ENCODE measurements at places on chromosomes 12 and 14.

DNA sequence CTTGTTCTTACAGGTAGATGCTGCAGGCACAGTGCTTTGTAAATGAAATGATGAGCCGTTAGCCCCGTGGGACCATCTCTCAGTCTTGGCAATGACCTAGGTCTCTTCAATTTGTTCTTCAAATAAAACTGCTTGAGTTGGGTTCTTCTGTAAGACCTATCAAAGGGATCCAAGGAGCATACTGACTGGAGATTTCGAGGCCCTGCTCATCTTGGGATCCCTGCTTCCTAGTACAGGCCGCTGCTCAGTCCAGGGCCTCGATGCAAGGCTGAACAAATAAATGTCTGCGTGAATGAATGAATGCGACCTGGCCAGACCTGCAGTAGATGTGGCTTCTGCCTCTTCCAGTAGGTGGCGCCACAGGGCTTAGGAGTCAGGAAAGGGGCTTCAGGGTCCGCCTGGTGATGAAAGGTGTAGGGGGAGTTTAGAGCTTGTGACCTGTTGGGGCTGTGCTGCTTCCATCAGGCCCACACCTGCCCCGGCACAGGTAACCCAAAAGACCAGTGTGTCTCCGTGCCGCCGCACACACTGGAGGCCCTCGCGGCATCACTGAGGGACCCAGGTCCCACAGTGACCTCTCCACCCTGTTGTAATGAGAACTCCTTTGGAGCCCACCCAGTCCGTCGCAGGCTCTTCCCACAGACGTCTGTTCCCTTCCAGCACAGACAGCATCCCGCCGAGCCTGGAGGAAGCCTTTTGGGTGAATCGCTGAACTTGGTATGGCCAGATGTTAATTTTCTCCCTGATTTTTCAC lies 4.4 kb downstream of the CACNA1C start:
- DNase-seq: no peak

DNA sequence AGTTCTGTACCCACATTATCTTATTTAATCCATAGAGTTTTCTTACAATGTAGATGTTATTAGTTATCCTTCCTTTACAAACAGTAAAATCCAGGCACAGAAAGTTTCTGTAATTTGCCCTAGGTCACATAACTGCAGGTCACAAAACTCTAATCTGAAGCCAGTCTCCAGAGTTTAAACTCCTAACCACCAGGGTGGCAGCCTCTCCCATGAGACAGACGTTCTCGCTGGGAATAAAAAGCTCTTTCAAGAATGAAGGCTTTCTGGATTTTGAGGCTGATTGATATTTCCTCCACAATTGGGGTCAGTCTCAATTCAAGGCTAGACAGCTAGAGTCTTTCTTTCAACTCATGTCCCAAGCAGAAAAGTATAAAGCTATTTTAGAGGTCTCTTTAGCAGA lies 95.8 kb upstream of the PLEKHG7 start:
- no peak for DNase-seq

DNA sequence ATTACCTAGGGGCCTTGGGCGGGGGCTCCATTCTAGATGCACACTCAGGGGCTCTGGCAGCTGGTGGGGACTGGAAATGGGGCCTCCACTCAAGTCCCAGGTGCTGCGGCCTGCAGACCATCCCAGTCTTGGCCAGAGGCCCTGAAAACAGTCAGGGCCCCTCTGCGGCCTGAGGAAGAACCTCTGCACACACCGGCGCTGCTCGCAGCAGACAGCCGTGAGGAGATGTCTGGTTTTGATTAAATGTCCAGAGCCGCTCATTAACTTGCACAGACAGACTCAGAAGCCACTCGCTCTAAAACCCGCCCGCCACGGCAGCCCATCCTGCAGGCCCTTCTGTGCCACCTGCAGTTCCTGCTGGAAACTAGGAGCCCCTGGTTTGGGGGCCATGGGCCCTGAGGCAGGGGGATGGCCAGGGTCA lies 36.4 kb upstream of the NCOR2 start:
- DNase-seq: no peak

GRCh38 chr14:86912709-86913108 lies 1080.3 kb downstream of the GALC start:
- peak; percentile 29 for DNase-seq

- DNase-seq: no peak
Observed at GRCh38 chr14:41606282-41606531, 469 bp upstream of the LRFN5 start.

GRCh38 chr14:72523424-72524294 lies 370.2 kb downstream of the DPF3 start:
- no peak for DNase-seq

GRCh38 chr14:78614593-78614992 lies 444.4 kb downstream of the NRXN3 start:
- no peak for DNase-seq

DNA sequence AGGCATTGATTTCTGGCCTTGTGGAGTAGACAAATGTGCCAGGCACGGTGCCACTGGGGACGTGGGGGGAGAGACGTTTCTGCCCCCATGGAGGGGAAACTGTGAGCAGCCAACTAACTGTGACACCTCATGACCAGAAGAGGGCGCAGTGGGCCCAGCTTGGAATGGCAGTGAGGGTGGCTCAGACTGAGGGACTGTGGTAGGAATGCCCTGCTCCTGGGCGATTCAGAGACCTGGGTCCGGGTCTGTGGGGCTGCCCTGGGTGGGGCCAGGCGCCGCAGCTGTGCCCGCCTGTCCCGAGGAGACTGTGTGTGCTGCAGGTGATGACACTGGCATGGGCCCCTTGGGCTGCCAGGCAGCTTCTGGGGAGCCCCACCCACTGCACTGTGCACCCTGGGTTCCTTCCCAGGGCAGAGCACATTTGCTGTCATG lies 60.6 kb downstream of the SLC25A47 start:
- DNase-seq: no peak

DNA sequence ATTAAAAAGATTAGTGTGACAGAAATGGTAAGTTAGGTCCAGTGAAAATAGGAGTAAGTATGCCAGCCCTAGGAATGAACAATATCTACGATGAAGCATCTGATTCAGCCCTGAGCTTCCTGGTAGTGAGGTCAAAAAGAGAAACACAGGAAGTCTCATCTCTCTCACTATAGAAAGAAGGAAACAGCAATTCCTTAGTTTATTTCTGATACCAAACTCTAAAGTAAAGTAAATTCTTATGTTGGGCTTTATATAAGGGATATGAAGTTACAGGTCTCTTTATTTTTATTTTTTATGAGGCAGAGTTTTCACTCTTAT lies 76.7 kb upstream of the RFLNA start:
- DNase-seq: no peak

- no peak for DNase-seq
Observed at GRCh38 chr14:103172921-103173320, 49.7 kb downstream of the TNFAIP2 start.

GRCh38 chr14:94971750-94972149 lies 185.6 kb downstream of the DICER1 start:
- no peak for DNase-seq

- peak; percentile 62 for DNase-seq
Observed at GRCh38 chr14:104680806-104681688, 8.4 kb upstream of the INF2 start.

- DNase-seq: no peak
Observed at GRCh38 chr12:132851465-132851864, 22.8 kb upstream of the GOLGA3 start.

DNA sequence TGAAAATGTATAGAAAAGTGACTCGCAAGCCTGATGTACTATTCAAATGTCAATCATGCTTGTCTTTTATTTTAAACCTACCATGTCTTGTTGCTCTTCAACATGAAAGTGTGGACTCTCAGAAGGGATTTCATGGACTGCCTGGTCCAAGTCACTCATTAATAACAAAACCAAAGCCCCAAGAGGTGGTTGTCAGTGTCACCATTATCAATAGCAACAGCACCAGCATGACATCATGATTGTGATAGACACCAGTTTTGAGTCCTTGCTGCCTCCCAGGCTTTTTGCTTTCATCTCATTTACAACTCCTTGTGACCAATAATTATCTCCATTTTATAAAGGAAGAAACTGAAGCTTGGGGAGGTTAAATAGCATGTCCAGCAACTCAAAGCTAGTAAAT lies 112.0 kb upstream of the TMPO start:
- no peak for DNase-seq

DNA sequence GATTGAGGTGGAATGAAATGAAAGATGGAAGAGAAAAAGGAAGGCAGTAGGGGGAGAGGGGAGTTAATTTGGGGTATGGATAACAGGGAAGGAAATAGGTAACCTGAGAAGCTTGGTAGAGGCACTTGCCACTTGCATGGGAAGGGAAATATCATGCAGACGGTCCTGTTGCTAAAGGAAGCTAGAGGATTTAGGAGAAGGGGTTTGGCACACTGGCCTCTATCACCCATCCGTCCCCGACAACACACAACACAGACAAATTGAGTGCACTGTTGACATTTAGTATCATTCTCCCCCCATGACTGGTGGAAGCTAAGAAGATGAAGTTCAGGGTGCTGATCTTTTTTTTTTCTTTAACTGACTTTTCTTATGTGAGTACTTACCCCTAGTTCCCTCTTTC lies 2.0 kb downstream of the OR10AD1 start:
- DNase-seq: no peak

All from GM04504 (cell line).